ENCODE measurements at places on chromosomes 5 and 9.

DNA sequence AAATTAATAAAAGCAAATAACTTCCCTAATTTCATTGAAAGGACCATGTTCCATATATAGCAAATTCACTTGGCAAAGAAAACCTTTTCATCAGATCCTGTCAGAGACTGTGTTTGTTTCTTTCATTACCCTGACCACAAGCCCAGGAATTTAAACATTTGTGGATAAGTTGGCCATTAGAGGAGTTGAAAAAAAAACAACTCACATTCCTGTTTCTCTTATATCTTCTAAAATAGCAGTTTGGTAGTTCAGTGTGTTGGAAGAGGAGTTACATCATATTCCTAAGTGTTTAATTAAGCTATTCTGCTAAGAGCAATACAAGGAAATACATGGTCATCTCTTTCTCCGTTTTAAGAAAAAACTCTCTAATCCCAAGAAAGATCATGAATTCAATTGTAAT is 505.6 kb downstream of the TLE1 start:
- DNase-seq, result no peak

GRCh38 chr5:161358446-161358845 is 188.1 kb downstream of the GABRB2 start:
- no peak for DNase-seq

DNA sequence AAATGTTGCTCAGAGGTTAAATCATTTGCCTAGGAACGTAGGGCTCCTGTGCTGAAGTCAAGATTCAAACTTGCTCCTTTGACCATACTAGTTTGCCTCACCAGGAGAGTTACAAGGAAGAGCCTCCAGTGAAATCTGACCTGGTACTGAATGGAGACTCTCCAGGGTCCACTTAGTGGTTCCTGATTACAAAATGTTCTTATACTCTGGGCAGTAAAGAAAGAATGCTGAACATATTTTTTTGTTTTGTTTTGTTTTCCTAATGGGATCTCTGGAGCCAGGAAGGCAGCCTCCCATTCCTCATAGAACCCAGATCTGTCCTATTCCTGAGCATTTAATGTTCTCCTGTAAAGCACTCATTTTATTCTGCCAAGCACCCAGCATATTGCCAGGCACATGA is 256.5 kb upstream of the CLINT1 start:
- DNase-seq, result no peak

- DNase-seq, result no peak
Measured at GRCh38 chr5:175034924-175035323, 310.5 kb downstream of the MSX2 start.

DNA sequence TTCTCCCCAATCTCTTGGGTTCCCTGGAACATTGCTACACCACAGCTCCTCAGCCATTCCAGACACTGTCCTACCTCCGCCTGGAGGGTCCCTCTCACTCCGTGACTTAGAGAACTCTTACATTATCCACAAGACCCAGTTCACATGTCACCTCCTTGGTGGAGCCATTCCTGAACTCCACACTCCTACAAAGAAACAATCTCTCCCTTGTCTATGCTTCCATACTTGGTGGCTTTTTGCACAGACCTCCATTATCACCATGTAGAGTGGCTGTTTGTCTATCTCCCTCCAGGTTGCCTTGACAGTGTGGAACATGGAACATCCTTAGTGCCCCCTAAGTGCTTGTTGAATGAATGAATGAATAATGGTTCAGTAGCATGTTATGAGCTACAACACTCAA is 105.9 kb downstream of the PAX5 start:
- no peak for DNase-seq

DNA sequence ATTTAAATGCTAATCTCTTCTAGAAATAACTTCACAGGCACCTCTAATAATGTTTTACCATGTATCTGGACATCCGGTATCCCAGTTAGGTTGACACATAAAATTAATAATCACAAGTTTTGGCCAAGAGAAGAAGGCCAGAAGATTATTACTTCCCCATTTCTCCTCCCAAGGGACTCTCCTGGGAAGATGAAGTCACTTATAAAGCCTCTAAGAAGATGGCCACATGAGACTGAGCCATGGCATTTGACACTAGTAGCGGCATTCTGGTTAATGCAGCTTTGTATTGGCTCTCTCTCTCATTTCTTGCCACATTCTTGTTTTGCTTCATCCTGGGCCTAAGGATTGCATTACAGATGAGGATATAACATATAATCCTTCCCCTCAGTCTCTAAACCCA is 34.5 kb upstream of the RASA1 start:
- no peak for DNase-seq

DNA sequence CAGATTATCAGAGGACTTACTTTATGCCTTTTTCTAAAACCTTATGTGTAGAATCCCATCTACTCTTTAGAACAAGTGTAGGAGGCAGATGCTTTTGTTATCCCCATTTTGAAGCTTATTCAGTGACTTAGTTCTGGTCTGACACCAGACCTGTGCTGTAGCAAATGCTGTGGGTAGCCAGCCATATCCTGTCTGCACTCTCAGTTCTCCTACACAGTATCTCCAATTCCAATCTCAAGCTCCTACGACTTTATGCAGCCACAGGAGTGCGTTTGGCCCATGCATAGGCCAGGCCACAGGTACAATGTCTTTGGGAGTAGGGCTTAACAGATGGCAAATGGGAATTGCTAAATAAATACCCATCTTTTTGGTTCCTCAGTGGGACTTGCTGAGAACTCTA is 292.6 kb downstream of the MCTP1 start:
- DNase-seq, result no peak

DNA sequence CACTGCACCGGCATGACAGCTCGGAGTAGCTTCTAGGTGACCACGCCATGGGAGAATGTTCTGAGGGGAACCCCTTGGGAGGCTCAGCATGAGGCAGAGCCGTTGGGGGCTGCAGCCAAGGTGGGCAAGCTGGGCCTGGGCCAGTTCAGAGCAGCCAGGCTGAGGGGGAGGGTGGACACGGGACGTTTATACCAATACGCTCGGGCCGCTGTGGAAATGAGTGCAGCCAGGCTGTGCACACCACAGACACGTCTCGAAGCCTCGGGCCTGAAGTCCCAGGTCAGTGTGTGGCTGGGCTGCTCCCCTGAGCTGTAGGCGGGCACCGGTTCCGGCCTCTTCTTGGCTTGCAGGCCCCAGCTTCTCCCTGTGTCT is 28.9 kb upstream of the SLC12A7 start:
- no peak for DNase-seq

- no peak for DNase-seq
Measured at GRCh38 chr9:125515983-125516940, 190.7 kb downstream of the MAPKAP1 start.

DNA sequence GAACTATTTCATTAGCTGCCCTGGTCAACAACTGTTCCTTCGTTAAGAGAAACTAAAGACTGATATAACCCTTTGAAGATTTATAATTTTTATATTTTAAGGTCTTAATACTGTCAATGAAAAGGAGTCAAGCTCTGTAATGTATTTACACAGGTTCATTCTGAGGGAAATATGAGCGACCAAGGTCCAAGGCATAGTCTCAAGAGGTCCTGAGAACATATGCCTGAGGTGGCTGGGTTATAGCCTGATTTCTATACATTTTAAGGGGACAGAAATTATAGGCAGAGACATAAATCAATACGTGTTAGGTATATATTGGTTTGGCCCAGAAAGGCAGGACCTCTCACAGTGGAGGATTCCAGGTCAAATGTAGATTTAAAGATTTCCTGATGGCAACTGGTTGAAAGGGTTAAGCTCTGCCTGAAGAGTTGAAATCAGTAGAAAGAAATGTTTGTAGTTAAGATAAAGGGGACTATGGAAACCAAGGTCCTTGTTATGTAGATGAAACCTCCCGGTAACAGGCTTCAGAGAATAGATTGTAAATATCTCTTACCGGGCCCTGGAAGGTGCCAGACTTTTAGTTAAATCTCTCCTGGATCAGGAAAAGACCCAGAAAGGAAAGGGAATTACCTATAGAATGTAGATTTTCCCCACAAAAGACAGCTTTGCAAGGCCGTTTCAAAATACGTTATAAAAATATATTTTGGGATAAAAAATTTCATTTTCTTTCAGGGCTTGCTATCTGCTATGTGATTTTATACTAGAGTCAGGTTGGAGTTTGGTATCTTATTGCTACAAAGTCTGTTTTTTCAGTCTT is 107.3 kb upstream of the PRLR start:
- DNase-seq, result no peak

GRCh38 chr5:2207416-2208238 is 324.9 kb upstream of the IRX4 start:
- DNase-seq, result no peak

DNA sequence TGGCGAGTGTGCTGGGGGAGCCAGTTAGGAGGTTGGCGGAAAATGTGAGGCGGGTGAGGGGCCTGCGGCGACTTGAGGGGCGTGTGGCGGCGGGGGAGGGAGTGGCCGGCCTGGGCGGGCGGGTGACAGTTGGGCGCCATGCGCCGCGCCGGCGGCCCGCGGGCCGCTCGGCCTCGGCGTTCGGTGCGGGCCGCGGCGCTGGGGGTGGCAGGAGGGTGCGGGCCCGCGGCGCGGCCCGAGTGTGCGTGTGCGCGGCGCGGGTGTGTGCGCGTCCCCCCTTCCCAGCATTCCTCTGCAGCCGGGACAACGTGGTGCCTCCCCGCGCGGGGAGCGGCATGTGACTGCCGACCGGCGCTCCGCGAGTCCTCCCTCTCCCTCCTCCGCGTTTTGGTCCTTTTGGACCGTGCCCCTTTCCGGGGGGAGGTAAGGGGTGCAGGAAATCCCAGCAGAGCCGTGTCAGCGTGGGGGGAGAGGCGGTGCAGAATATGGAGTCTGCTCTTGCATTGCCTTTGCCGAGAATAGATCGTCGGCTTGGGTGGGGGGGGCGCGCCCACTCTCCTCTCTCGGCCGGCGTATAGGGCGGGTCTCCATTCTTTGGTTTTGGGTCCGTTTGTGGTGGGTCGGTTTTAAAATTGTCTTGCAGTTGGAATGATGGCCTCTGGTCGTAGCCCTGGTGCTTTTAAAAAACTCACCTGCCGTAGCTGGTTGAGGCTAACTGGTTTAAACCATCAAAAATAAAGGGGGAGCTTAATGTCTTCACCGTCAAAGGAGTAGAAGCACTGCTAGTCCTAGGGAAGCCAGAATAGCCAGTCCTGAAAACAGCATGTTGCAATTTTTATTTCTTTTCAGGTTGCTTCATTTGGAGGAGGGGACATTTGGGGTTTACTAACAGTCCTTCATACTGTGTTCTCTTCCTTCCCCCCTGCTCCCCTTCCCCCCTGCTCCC is 2.0 kb downstream of the LARP1 start:
- DNase-seq, result peak; percentile 20

DNA sequence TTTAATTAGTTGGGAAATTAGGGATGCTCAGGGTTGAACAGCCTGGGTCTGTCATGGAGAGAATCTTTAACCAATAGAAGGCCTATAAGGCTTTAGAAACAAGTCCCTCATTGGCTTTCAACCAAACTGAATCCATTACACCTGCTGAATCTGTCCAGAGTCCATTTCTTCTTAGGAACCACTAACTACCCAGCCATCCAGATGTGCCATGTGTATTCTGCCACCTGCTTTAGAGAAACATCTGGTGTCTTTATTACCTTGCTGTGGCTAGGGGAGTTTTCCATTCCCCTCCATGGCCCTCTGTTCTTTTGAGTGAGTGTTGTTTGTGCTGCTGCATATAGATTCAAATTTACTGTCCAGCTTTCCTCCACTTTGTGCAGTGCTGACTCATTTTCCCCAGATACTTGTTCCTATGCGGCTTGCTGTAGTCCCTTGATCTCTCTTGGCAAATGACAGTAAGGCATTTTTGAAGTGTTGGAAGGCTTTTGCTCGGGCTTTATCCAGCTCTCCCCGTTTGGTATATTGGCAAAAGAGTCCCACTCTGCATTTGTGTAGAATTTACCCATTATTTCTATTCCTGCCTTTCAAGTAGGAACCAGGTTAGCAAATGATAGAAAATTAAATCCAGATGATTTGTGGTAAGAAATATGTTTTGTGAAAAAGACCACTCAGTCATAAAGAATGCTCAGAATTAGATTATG is 54.6 kb downstream of the NLN start:
- DNase-seq, result no peak

DNA sequence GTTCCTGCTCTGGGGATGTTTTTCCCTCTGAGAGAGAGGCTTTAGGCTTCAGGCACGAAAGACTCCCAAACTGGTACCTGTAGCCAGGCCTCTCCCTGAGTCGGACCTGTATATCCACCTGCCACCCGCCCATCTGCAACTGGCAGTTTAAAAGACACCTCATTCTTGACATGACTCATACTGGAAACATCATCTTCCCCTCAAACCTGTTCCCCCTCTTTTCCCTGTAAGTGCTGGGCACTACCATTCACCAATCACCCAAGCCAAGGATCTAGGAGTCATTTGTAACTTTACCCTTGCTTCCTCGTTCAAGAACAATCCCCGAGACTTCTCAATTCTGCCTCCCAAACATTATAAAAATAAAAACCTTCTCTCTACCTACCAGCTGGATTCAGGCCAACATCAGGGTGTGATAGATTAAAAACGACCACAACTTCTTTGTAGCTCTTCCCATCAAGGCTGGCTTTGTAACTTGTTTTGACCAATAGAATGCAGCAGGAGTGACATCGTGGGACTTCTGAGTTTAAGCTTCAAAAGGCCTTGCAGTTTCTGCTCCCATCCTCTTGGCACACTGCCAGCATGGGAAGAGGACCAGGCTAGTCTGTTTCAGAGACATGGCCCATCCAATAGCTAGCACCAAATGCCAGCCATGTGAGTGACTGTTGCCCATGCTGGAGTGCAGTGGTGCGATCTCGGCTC is 1.8 kb upstream of the WDR31 start:
- DNase-seq, result no peak

DNA sequence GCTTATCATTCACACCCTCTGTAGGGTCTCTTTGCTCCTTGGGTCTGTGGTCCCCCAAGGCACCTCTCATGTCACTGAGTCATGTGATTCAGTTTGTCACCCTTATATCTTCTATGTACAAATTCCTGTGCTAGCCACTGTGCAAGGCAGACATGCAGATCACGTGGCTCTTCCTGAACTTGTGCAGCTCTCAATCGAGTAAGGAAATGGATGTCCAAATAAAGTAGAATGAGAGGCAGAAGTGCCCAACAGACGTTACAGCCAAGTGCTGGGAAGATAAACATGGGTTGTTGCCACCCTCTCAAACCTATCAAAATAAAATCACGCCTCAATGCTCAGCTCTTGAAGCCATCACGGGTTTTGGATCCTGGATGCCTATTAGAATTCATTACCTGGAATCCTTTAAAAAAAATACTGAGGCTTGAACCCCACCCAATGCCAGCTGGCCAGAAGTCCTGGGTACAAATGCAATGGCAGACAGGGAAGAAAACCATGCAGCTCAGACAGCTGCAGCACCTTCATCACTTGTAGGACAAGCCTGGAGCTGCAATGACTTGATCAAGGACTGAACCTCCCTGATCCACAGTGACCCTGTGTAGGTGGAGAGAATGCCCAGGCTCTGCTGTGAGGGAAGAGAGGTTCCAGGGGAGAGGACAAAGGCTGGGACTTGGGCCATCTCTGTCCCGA is 228.7 kb upstream of the DAP start:
- no peak for DNase-seq

DNA sequence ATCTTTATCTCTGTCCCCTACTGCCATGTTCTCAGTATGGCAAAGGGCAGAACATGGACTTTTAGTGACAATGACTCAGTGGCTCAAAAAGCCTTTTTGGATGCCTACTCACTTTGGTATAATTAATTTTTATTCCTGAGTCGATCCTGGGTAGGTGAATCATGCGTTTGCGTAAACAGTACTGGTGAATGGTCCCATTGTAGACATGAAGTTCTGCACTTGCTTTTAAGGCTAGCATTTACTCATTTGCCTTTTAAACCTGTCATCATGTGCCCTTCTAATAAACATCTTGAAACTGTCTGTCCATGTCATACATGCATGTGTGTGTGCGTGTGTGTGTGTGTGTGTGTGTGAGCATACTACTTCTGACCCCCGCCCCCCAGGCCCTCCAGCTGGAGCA is 223.0 kb downstream of the AUH start:
- no peak for DNase-seq

Measured in tibial nerve (tissue), 4 donors.